ENCODE measurements at places on chromosomes 3 and 15.
A peak's percentile ranks its signal among the peaks of the same experiment; 100 is the strongest.

DNA sequence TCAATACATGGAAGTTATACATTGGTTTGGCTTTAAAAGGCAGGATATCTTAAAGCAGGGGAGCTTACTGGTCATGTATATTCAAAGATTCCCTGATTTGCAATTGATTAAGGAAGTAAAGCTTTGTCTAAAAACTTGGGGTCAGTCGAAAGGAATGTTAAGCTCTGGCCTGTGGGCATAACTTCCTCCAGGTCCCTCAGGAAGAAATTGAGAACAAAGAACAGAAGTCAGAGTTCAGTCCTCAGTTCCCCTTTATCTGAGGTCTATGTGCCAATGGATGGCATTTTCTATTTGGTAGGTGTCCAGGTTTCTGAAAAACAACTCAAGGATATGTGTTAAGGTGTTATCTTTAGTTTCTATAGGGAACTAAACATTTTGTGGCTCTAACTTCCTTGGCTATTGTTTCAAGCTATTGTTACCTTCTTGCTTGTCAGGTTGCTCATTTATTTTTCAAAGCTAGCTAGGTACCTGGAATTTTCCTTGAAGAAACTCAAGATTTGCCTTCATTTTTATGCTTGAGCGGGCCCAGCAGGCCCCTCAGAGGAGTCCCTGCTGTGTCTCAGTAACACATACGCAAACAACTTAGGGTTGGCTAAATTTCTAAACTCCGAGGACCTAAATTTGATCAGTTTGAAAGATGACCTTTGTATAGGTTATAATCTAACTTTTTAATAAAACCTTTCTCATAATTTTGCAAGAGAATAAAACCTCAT is 135.0 kb upstream of the UBE2E2 start:
- no peak for DNase-seq

GRCh38 chr3:81217101-81217500 is 544.3 kb downstream of the GBE1 start:
- DNase-seq, result no peak

DNA sequence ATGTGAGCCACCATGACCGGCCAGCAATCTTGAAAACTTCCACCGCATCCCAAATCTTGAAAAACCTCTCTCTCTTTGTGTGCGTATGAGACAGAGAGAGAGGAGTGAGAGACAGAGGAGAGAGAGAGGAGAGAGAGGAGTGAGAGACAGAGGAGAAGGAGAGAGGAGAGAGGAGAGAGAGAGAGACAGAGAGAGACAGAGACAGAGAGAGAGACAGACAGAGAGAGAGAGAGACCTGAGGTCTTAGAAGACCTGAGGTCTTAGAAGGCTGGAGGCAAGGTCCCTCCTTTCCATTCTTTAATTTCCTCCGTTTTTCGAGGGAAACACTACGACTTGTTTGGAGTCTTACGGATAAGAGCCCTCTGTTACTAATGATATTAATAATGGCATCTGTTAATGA is 39.5 kb downstream of the TMEM40 start:
- DNase-seq, result no peak

GRCh38 chr3:72907731-72908620 is 20.1 kb downstream of the GXYLT2 start:
- DNase-seq, result no peak

DNA sequence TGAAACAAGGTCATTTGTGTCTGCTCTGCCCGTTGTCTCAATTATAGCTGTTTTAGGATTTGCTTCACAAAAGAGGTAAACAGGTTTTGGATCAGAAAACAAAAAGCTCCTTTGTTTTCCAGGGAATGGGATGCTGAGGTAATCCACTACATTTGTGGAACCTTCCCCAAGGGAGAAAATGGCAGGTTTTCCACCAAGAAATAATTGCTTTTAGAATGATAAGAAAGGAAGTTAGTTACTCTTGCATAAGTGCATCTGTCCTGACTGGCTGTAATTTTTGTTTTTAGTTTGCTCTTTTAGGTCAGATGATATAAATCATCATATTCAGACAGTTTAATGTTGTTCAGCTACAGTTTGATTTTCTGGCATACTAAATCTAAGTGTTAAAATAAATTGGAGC is 198.5 kb upstream of the COL8A1 start:
- no peak for DNase-seq

- DNase-seq, result no peak
These were observed 53.4 kb upstream of the VILL start for GRCh38 chr3:37937156-37937555.

- no peak for DNase-seq
These were observed 292 bp downstream of the USP4 start for GRCh38 chr3:49339581-49339940.

- DNase-seq, result peak; percentile 24
These were observed 36.7 kb downstream of the CIP2A start for GRCh38 chr3:108552267-108553159.

GRCh38 chr15:90840157-90840855 is 28.1 kb upstream of the FURIN start:
- no peak for DNase-seq

DNA sequence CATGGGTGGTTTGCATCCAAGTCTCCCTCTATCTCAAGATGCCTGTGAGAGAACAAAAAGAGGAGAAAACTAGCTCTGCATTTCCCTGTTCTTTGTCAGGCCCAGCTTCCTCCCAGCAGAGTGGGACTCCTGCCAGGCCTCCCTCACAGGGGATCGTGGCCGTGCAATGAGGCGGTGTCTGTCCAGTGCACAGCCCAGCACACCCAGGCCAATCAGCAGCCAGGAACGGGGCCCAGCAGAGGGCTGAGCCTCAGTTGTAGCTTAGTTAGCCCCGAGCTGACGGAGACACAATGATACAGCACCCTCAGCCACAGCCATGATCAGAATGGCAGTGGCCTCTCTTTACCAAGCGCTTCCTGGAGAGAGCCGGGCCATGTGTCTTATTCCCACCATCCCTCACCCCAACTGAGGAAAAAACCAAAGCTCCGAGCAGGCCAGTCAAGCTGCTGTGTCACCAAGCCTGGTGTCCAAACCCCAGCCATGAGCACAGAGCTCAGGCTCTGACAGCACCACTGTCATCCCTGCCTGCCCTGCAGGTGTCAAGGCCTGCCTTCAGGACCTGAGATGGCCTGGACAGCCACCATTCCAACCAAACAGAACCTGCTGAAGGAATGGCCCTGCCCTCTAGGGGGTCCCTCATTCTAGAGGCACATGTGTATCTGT is 71.1 kb downstream of the DNAJB8 start:
- no peak for DNase-seq

- DNase-seq, result no peak
These were observed 408.7 kb downstream of the SHQ1 start for GRCh38 chr3:72439321-72440183.

GRCh38 chr3:149555927-149556326 is 81.4 kb downstream of the TM4SF4 start:
- DNase-seq, result no peak

- no peak for DNase-seq
These were observed 24.0 kb downstream of the EFCC1 start for GRCh38 chr3:129025108-129025507.

GRCh38 chr3:176740906-176741663 is 456.2 kb downstream of the TBL1XR1 start:
- no peak for DNase-seq

GRCh38 chr3:64270142-64270865 is 45.0 kb upstream of the PRICKLE2 start:
- DNase-seq, result no peak

- DNase-seq, result no peak
These were observed 36.3 kb upstream of the CADPS start for GRCh38 chr3:62911526-62911925.

GRCh38 chr3:71307991-71308697 is 275.4 kb downstream of the FOXP1 start:
- DNase-seq, result no peak

DNA sequence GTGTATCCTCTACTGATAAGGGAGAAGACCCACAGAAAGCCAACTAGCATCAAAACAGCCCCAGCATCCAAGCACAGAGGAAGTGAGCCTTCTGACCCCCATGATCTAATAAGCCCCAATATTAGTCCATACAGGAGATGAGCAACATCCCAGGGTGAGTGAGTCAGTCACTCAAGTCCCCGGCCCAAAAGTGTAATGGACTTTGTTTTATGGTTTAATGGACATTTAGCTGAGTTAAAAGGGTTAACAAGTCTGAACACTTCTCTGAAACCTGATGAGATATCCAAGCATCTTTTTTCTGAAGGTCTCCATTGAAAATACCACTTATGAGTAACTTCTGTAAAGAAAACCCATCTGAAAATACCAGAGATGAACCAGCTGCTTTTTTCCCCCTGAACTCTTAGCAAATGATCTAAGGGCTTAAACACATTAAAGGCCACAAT is 115.6 kb downstream of the GREM1 start:
- DNase-seq, result no peak

DNA sequence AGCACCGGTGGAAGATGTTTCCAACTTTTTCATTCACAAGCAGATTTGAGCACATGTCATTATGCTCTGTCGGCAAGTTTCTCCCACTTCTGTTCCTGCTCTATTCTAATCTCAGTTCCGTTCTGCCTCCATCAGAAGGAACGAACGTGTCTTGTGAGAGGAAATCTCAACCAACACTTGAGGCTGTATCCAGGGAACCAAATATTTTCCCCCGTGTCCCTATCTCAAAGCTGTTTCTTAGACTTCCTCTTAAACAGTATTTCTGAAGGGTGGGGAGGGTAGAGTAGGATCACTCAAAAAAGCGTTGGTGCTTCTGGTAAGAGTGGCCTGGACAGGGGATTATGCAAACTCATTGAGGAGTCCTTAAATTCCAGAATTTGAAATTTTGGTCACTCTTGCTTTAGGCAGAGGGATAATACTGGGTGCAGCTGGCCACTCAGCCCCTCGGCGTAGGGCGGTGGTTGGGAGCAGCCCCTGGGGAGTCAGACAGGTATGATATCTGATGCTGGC is 54.9 kb downstream of the FRMD4B start:
- no peak for DNase-seq

- DNase-seq, result no peak
These were observed 65.3 kb downstream of the SLC30A4 start for GRCh38 chr15:45457220-45457619.

GRCh38 chr15:33638453-33638852 is 327.7 kb downstream of the RYR3 start:
- no peak for DNase-seq

DNA sequence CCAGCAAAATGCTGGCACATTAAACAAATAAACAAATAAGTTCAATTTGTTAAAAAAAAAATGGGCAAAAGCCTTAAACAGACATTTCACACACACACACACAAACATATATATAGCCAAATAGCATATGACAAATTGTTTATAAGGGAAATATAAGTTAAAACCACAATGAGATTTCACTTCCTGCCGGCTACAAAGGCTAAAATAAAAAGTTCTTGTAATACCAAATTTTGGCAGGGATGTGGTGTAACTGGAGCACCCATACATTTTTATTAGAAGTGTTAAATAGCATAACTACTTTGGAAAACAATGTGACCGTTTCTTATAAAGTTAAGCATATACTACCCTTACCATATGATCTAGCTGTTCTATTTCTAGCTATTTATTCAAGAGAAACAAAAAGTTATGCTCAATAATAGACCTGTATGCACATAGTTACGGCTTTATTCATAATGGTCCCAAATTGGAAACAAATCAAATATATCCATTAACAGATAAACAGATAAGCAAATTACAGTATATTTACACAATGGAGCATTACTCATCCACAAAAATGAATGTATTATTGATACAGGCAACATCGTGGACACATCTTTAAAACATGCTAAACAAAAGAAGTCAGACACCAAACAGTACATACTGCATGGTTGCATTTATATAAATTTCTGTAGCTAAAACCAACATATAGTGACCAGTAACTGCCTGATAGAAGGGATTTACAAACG is 93.9 kb downstream of the EOMES start:
- DNase-seq, result no peak

DNA sequence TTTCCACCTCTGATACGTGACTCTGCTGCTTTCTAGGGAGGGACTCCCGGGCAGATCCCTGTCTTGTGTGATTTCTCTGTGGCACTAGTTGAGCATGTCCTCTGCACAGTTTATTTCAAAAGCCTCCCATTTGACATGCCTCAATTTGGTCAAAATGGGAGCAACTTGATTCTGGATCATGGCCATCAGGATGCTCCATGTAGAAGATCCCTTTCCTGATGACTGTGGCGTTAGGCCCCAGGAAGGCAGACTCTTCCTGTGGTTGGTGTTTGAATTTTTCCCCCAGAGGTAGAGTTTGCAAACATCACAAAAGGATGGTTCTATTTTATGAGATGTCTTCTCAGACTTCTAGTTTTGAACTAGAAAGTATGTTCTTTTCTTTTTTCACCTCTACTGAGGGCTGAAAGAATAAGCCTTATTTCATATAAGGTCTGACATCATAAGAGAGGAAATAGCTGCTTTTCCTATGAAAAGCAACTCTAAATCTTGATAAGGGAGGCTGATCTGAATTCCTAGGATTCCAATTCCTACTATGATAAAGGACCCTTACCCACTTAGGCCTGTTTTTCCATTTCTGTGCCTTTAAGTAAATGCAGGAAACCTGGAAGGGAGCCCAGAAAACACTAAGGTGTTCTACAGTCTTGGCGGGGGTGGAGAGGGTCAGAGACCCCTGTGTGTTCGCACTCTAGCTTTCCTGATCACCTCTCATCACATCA is 243.8 kb upstream of the CHRM5 start:
- no peak for DNase-seq

GRCh38 chr15:38796589-38796988 is 232.0 kb upstream of the RASGRP1 start:
- DNase-seq, result no peak

DNA sequence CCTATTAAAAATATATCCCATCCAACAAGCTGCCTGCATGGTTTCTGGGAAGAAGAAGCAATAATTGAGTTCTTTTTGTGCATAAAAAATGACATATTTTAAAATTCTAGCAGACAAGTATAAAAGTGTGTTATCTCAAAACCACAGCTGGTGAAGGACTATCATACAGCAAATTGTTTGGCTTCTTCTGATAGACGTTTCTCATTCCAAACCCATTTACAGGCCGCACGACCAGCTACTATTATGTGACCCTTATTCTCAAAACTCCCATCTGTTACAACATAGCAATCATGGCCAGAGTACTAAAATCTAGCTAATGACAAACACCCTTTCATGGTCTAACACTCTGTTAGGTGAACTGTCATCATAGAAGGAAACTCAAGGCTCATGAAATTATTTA is 21.7 kb downstream of the ETFA start:
- no peak for DNase-seq

DNA sequence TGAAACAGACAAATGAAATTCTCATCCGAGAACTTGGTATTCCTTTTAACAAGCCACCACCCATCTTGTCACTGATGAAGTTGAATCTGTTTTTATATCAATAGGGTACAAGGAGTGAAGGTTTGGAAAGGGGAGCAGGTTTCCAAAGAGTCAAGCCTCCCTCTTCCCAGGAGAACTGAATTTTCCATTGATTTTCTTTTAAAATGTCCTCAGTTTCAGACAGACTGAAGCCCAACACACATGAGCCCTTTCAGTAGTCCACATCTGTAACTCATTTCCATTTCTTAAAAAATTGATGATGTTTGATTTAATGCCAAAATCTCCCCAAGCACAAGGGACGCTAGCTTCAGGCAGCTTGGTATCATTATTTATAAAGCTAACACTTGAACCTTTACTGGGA is 187.7 kb downstream of the FOXB1 start:
- no peak for DNase-seq
